ENCODE measurements at places on chromosomes 6 and 20.
A peak's percentile ranks its signal among the peaks of the same experiment; 100 is the strongest.

DNA sequence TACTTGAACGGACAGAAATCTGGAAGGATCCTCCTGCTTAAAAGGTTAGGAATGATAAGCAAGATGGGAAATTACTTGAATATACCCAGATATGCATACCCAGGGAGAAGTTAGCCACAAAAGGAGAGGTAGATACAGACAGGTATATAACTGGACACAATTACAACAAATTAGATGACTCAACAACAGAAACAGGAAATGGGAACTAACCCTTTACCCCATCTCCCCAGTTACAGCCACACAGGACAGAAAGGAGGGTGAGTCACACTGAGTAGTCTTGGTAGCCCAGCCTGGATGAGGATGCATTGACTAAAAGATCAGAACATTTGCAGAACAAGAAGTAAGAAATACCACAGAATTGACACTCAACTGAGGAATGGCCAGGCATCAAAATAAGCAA, 61.2 kb downstream of the C6orf52 start:
- DNase-seq: no peak

GRCh38 chr6:41622206-41622988, 15.9 kb upstream of the MDFI start:
- no peak for DNase-seq

- no peak for DNase-seq
Observed at GRCh38 chr6:78629154-78629721, 238.1 kb upstream of the IRAK1BP1 start.

- DNase-seq: peak; percentile 36
Observed at GRCh38 chr6:87944541-87944954, 103.1 kb upstream of the SPACA1 start.

DNA sequence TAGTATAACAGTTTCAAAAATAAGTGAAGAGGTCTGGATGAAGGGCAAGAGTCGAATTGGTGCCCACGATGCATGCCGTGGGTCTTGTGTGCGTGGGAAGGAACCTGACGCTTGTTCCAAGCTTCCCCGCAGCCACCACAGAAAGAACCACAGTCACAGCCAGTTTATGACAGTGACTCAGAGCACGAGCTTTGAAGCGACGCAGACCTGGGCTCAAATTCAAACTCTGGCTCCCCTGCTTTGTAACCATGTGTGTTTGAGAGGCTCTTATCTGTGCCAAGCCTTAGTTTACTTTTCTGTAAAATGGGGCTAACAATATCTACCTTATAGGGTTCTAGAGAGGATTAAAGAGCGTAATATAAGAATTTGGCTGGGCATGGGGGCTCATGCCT, 65.5 kb downstream of the SYNJ2 start:
- DNase-seq: no peak

GRCh38 chr20:57656252-57656820, 36.1 kb upstream of the ZBP1 start:
- DNase-seq: no peak

- DNase-seq: no peak
Observed at GRCh38 chr6:1527073-1527457, 82.7 kb upstream of the FOXC1 start.

DNA sequence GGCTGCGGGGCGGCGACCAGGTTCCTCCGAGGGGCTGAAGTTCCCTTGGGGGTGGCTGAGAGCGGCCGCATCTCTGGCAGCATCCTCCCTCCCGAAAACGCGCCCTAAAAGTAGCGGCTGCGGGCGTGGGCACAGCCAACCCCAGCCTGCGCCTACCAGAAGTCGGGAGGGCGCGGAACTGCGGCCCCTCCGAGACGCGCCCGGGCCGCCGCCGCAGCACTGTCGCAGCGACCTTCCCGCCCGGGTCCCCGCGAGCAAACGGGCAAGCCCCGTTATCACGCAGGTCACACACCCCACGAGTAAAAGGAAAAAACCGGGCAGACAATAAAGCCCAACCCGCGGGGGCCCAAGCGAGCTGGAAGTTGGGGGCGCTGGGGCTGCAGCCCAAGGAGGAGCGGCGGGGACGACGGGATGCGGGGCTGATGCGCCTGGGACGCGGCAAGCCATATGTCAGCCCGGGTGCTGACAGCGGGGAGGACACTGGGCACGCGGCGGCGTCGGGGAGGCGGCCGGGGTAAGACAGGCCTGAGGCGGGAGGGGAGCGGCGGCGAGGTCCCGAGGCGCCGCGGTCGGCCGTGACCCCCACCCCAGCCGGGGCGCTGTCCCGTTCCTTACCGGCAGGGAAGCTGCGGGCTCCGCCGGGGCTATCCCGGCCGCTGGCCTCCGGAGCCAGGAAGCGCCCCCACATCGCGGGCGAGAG, 659 bp downstream of the CEP85L start:
- DNase-seq: peak; percentile 33

- DNase-seq: no peak
Observed at GRCh38 chr6:89481695-89482094, 48.7 kb downstream of the ANKRD6 start.

- DNase-seq: no peak
Observed at GRCh38 chr20:41645372-41645771, 27.2 kb upstream of the CHD6 start.

DNA sequence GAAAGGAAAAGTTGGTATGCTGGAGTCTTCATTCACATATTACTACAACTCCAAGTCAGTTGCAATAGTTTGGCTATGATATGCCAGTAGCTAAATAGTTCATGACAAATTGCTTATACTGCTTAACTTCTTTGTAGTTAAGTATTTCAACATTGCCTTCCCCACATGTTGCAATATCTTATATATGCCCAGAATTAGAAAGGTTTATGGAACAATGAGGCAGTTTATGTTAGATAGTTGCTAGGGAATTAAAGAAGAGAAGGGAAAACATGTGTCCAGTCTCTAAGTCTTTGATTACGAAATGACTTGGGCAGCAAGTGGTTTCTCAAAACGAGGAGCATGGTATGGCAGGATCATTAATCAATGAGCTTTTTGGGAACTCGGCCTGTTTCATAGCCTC, 145.8 kb downstream of the PLCB4 start:
- no peak for DNase-seq

GRCh38 chr6:7750197-7750596, 24.3 kb downstream of the BMP6 start:
- no peak for DNase-seq

Data from left colon (tissue), 2 donors.